ENCODE measurements at places on chromosomes 6 and 20. TPM values are rescaled to one million over a fixed set of nuclear protein-coding genes. Genes with fewer than 3 reads are reported as not detected.

DNA sequence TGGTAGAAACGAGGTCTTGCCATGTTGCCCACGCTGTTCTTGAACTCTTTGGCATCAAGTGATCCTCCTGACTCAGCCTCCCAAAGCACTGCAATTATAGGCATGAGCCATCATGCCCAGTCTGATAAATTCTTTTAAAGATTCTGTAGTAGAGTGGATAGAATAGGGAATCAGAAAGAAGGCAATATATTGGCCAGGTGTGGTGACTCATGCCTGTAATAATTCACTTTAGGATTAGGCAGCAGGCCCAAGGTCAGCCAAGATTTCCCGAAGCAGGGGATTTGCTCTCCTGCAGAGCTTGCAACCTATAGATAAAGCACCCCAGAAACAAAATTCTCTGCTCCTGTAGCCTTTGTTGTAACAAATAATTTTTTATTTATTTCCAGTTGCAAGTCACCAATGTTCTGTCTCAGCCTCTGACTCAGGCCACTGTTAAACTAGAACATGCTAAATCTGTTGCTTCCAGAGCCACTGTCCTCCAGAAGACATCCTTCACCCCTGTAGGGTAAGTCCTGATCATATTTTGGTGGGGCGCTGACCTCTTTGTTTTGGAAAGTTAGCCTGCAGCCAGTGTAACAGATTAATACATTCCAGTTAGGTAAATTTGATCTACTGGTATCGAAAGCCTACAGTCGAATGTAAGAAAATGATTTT, 30.4 kb upstream of the MROH8 start:
- no peak for DNase-seq

DNA sequence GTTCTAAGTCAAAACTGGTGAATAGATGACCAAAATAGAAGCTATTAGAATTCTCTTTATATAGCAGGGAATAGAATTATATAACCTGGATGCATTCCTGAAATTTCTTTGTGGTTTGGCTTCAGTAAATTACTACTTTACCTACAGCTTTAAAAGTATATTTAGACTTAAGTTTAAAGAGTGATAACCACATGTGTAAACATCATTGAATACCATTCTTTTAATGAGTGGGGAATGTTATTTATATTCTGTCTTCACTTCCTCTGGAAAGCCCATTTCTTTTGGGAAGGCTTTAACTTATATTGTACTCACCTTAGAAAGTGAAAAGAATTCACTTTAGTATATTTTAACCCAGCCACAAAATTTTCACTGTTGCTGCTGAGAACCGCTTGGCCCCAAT, 39.1 kb downstream of the PLEKHG1 start:
- no peak for DNase-seq

GRCh38 chr20:48006036-48006833, 221.0 kb upstream of the SULF2 start:
- no peak for DNase-seq

PPDPF gene
- 16.3 TPM for total RNA-seq

MAS1 gene
- total RNA-seq = not detected

DNA sequence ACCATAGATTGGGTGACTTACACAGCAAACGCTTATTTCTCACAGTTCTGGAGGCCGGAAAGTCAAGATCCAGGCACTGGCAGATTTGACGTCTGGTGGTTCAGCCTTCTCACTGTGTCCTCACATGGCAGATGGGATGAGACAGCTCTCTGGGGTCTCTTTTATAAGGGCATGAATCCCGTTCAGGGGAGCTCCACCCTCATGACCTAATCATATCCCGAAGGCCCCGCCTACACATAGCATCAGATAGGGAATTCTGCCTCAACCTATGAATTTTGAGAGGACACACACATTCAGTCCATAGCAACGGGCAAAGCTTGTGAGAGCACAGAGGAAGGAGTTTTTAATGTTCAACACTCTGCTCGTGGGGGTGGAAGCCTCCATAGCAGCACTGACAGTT, 27.5 kb downstream of the DAAM2 start:
- DNase-seq = no peak

DNA sequence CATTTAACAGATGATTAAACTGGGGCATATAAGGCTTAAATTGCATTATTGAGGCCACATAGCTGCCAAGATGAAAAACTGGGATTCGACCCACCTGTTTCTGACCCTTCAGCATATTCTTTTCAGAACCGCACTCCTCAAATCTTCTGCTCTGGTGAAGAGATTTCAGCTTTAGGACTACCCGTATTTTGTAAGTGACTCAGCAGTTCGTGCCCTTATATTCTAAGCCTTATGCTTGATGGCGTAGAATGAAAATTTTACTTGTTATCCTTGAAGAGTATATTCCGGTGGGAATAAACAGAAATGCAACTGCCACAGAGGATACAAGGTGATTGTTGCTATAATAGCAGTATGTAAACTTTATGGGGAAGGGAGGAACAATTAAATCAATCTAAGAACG, 657.1 kb downstream of the DOK5 start:
- DNase-seq = no peak

DNA sequence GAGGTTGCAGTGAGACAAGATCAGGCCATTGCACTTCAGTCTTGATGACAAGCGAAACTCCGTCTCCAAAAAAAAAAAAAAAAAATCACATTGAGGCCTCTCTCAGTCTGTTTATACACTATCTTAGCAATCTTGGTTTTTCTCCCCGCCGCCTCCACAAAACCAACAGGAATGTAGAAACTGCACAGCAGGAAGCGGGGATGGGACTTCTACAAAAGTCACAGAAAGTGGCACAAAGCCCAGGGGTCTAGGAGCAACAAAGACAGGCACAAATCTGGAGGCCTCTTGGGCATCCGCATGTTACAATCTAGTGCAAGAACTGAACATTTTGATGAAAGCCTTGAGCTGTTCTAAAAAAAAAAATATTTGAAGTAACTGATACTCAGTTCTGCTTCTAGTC, 48.6 kb downstream of the KDM1B start:
- no peak for DNase-seq

SSR1 gene
- total RNA-seq = 29.9 TPM

SCGN gene
- total RNA-seq = not detected

GRCh38 chr20:7938058-7938457, 2.2 kb downstream of the HAO1 start:
- no peak for DNase-seq

DNA sequence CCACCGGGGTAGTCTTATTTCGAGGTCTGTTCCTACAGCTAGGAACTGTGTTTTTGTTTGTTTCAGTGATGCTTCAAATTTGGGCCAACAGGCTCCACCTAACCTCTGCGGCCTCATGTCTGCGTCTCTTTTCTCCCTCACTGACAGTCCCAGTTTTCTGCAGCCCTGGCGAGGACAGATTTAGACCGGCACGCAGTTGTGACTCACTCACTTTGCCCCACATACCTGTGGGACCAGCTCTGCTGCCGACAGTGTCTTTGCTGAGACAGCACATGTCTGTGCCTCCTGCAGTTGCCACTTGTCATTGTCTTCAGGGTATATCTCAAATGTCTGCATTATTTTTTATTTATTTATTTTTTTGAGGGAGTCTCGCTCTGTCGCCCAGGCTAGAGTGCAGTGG, 29.2 kb downstream of the OSBPL2 start:
- DNase-seq = no peak

GRCh38 chr20:38246357-38247165, 14.0 kb downstream of the KIAA1755 start:
- DNase-seq = no peak

GRCh38 chr6:71246596-71246995, 42.0 kb upstream of the OGFRL1 start:
- DNase-seq = no peak

DNA sequence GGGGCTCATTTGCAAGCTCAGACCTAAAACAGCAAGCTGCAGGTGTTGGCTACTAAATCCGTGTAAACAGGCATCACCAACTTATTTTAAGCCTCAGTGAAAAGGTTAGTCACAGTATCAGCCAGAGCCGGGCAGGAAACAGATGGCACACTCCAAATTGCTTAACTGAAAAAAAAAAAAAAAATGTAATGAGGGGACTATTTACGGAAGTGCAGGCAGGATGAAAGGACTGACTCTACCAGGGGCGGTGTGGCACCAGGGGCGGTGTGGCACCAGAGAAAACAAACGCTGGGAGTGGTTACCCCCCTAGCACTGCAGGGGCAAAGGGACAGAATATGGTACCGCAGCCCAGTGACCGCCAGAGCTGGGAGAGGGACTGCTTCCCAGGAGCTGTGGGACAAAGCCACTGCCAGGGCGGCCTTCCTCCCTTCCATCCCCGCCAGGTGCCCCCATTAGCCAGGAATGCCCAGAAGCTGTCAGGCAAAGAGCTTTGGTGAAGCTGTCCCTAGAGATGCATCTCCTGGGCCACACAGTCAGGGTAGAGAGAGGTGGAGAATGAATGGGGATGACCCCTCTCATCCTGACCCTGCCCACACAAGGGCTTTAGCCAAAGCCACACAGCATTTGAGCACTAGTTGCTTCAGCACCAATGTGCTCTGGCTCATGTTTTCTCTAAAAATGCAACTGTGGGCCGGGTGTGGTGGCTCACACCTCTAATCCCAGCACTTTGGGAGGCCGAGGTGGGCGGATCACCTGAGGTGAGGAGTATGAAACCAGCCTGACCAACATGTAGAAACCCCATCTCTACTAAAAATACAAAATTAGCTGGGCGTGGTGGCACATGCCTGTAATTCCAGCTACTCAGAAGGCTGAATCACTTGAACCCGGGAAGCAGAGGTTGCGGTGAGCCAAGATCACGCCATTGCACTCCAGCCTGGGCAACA, 39.6 kb upstream of the GFOD1 start:
- peak; percentile 93 for DNase-seq

- DNase-seq = no peak
Measured at GRCh38 chr6:3455147-3455568, 1.7 kb downstream of the SLC22A23 start.

All from lung microvascular endothelial cell (primary cell).